Amniotic stem cell (primary cell): ENCODE measurements at places on chromosomes 7 and 10.
A peak's percentile ranks its signal among the peaks of the same experiment; 100 is the strongest.

DNA sequence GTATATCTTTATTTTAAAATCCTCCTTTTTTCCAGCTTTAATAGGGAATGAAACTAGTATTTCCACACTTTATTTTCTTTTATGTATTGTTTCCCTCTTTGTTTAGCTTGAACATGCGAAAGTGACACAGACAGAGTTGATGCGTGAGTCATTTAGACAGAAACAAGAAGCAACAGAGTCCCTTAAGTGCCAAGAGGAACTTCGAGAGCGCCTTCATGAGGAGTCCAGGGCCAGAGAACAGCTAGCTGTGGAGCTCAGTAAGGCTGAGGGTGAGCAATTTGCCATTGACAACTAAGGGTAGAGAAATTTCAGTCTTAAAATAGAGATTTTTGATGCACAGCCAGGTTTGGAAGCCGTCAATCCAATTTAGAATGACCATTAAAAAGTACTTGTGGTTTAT, 73.1 kb downstream of the CYP51A1 start:
- no peak for DNase-seq

DNA sequence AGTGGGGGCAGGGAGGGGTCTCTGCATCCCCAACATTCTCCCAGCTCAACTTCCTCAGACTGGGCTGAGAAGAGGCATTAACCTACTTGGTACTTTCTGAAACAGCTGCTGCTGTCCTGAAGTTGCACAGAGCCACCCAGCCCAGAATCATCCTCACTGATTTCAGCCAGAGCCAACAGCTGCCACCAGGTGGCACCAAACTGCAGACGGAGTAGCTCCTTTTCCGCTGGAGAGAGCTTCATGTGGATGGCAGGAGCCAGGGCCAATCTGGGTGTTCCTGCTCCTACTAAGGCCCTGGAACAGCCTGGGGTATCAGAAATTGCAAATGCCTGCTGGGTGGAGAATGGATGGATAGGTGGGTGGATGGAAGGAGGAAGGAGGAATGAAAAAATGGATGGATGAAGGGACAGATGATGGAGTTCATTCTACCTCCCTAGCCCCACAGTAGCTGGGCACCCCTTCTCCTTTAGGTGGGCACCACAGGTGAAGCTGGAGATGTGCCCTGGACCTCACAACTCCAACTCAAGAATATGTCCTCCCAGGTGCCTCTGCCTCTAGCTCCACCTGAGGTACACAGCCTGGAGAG, 11.8 kb upstream of the DRGX start:
- peak; percentile 77 for DNase-seq

GRCh38 chr7:114653364-114654088, 238.9 kb downstream of the FOXP2 start:
- DNase-seq, result no peak

- no peak for DNase-seq
Observed at GRCh38 chr7:83608716-83609115, 40.2 kb downstream of the SEMA3E start.

- no peak for DNase-seq
Observed at GRCh38 chr7:140027858-140028257, 34.9 kb downstream of the PARP12 start.

DNA sequence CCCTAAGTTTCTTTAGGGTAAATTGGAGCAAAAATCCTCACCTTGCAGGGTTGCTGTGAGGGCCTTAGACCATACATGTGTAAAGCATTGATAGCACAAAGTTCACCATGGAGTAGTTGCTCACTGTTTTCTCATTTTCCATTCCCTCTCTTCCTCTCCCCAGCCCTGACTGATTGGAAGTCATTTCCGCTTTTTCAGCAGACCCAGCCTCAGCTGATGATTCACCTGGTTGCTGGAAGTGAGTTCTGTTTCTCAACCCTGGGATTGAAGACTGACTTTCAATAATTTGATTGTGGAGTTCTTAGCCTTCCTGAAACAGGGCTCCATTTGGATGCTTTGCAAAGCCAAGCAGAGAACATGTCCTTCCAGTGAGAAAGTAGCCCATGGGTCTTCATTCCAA, 107.0 kb downstream of the PLXNA4 start:
- DNase-seq, result no peak

DNA sequence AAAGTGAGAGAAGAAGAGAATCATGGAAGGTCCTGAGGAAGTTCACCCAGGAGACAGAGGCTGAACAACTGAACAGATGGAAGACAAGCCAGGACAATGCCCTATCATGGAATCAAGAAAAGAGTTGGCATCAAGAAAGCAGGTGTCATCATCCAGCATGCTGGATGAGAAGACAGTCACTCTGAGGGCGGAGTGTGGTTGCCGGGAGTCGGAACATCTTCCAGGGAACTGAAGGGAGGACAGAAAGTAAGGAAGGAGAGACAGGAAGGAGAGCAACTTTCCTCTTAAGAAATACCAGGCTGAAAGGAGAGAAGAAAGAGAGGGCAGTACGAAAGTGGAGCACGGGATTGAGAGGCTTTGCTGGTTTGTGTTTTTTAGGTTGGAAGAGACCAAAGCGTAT, 654.5 kb upstream of the CELF2 start:
- no peak for DNase-seq

- DNase-seq, result peak; percentile 16
Observed at GRCh38 chr10:66931340-66931948, 5.6 kb downstream of the LRRTM3 start.

- DNase-seq, result no peak
Observed at GRCh38 chr10:103584216-103585010, 90.9 kb downstream of the NEURL1 start.

GRCh38 chr7:118195837-118196474, 12.0 kb downstream of the LSM8 start:
- peak; percentile 36 for DNase-seq

DNA sequence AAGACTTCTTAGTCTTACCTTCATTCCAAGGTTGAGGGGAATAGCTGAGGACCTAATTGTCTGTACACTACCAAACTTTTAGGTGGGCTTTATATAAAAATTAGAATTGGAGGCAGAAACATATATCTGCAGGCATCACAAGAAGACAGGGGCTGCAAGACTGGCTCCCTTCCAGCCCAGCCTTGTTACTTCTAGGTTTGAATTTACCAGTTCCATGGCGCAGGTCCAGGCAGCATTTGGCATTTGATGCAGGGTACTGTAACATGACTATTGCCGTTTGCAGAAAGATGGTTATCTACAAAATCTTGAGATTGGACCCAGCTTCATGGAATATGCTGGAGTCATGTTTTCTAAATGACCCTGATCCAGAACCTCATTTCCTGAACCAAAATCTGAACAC, 105.4 kb upstream of the RHOBTB1 start:
- no peak for DNase-seq

- DNase-seq, result no peak
Observed at GRCh38 chr10:132419538-132420468, 22.8 kb downstream of the PWWP2B start.

DNA sequence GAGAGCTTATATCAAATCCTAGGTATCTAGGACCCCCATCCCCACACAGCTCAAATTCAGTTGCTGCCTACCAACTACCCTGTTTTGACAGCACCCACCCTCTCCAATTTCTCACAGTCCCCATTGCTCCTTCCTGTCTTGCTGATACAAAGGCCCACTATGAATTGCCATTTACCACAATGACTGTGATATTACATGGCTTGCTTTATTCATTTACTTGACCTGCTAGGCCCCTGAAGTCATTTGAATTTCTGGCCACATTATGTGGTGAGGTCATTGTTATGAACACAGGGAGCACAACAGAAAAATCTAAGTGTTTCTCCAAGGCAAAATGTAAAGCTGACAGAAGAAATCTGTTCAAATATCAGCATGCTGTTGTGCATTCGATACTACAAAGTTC, 101.4 kb downstream of the PPP1R17 start:
- DNase-seq, result no peak

DNA sequence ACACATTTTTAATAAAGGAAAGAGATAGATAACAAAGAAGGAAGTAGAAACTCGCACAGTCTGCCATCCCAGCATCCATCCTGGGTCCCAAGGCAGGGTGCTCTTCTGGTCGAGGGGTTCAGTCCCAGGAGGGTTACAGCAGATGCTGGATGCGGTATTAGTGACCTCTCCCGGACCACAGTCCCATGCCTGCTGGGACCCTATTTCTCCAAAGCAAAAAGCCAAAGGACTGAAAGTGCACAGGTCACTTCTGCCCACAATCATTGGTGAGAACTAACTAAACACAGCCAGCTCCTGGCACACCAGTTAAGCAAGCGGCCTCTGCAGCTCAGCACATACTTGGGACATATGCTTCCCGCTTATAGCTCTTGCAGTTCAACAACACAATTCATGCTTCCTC, 96.1 kb upstream of the HABP2 start:
- no peak for DNase-seq

DNA sequence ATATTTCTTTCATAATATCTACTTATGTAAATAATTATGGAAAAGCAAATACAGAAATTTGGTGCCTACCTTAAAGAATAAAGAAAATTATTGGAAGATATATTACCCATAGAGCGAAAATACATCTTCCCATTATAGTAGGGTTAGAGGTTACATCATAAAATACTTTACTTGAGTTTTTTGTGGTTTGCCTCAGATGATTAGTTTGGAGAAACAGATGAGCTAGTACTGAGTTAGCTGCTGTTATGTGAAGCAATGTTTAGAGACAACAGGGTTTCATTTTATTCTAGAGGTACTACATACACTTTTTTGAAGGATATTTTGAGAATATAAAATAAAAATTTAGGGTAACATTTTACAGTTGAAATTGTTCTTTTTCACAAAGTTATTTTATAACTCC, 2.9 kb upstream of the MLLT10 start:
- no peak for DNase-seq

- DNase-seq, result no peak
Observed at GRCh38 chr10:51000976-51001375, 73.3 kb upstream of the PRKG1 start.

DNA sequence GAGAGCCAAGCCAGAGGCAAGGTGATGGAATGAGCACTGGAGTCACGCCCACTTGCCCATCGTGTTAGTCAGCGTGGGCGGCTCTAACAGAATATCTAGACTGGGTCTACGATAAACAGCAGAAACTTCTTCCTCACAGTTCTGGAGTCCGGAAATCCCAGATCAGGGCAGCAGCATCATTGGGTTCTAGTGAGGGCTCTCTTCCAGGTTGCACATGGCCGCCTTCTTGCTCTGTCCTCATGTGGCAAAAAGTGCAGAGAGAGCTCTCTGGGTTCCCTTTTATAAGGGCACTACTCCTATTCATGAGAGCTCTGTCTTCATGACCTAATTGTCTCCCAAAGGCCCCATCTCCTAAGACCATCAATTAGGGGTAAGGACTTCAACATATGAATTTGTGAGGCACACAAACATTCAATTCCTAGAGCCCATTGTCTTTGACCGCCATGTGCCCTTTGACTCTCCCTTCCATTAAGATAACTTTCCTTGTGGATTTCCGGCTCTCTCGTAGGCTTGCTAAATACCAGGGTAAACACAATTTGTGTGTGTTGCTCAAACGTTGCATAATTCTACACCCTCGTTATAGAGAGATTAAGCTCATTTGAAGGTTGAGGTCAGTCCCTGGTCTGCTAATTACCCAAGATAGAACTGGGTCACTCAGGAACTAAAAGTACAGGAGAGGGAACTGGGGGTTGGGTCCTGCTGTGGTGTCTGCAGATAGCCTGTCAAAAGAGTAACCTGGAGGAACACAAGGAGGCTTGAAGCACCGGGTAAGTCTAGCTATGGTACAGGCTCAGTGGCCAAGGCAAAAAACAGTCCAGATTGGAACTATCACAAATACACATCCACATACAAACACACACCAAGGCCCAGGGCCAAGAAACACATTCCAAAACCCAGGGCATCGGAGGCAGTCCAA, 28.7 kb upstream of the USP6NL start:
- DNase-seq, result no peak

DNA sequence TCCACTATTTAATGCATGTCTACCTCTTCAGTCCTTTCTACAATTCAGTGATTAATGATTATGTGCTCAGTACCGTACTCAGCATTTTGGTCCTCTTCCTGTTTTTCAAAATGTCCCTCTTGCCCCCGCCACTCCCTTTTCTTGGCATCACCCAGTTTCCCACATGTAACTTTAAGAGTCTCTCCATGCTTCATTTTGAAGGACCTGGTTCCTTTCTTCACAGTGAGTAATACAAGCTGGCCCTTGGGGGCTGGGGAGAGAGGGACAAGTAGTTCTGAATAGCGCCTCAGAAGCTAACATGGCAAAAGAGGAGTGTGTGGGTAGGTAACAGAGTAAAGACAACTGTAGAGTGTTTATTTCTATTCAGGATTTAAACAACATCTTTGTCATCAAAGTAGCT, 34.6 kb upstream of the SLIT1 start:
- no peak for DNase-seq

GRCh38 chr10:67242528-67242927, 316.7 kb downstream of the LRRTM3 start:
- DNase-seq, result no peak

DNA sequence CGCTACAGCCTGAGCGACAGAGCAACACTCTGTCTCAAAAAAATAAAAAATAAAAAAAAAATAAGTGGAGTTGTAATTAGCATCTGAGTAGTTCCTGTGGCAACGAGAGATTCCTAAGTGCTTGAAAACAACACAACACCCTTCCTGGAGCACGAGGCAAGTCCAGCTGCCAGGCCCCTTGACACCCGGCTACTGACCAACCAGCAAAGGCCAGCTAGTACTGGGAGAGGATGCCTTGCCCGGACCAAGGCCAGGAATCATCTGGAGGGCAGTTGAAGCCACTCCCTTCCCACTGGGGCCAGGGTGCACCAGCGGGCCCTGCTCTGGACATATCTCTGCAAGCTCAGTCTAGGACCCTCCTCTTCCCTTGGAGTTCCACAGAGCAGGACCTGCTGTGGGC, 536 bp downstream of the C10orf105 start:
- DNase-seq, result no peak

DNA sequence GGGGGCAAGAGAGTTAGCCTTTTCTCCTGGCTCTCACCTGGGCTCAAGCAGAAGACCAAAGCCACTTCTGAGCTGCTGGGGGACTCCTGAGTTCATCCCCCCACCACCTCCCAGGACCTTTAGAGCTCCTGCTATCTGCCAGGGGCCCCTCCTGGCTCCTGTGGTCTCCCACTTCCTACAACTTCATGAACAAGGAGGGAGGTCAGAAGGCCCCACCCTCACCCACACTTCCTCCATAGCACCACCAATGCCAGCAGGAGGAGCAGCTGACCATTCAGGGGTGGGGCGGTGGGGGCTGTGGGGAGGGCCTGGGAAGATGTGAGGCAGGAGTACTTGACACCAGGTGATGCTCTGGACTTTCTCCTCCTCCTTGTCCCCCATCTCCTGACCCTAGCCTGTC, 32.6 kb upstream of the ADCYAP1R1 start:
- DNase-seq, result no peak

- no peak for DNase-seq
Observed at GRCh38 chr7:23383225-23383624, 84.1 kb downstream of the MALSU1 start.

DNA sequence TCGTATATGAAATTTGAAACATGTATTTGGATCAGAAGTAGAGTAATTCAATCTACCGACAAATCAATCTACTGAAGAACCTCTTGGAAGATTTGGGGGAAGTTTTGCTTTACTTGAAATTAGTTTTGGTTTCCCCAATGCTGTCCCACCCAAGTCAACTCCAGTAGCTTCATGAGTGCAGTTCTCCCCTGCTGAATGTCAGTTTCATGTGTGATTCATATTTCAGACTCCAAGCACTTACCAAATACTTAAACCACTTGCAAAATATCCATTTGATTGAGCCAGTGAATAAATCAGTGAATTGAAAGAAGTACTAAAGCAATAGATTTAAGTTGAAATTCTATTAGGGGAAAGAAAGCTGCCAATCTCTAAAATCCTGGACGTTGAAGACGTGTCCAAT, 9.3 kb downstream of the CALML5 start:
- DNase-seq, result no peak

- no peak for DNase-seq
Observed at GRCh38 chr10:120710076-120710475, 141.1 kb upstream of the WDR11 start.

GRCh38 chr10:110378006-110378405, 73.3 kb upstream of the SMNDC1 start:
- no peak for DNase-seq
